Kidney glomerular epithelial cell (primary cell): ENCODE measurements at places on chromosomes 4 and X.

- peak; percentile 4 for DNase-seq
Observed at GRCh38 chrX:55135171-55135570, 46.4 kb downstream of the PAGE2 start.

DNA sequence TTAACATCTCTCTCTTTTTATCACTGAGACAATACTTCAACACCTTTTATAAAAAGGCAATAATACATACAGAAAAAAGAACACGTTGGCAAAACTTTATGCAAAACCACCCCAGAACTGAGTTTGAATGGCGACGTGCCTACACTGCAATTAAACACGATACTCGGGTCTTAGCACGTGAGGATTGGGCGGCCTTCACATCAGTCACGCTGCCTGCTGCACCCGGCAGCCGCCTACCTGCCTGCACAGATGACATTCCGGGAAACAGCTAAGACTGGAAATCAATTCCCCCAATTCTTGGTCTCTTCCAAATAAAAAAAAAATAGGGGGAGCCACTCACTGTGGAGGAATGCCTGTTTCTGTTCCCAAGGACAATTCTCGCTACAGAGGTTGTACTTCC is 68.2 kb downstream of the NYX start:
- DNase-seq = no peak

DNA sequence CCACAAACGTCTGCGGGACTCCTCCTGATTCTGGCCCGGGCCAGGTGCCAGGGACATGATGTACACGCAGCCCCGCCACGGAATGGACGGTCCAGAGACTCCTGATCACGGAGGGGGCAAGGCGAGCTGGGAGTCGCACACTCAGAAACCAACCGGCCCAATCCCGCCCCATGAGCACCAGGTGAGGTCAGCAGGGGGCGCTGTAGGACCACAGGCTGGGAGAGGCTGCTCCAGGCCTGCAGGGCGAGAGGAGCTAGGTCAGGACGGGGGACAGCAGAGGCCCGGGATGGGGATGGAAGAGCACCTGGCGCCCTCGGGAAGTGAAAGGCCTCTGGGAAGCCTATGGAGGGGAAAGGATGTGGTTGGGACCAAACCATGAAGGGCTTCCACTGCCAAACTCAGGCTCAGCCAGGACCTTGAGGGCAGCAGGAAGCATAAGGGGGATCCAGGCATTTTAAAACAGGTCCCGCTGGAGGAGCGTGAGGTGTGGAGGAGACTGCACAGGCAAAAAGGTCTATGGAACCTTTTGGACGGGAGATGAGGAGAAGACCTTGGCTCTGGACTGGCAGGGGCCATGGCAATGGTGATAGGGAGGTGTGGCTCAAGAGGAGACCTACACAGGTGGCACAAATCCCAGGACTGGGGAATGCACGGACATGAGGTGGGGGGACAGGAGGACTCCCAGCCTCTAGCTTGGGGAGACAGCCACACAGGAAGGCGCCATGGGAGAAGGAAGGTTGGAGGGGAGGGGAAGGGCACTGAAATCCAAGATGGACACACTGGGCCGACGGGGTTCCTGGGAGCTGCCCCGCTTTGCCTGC is 79.2 kb downstream of the MTMR1 start:
- peak; percentile 23 for DNase-seq

DNA sequence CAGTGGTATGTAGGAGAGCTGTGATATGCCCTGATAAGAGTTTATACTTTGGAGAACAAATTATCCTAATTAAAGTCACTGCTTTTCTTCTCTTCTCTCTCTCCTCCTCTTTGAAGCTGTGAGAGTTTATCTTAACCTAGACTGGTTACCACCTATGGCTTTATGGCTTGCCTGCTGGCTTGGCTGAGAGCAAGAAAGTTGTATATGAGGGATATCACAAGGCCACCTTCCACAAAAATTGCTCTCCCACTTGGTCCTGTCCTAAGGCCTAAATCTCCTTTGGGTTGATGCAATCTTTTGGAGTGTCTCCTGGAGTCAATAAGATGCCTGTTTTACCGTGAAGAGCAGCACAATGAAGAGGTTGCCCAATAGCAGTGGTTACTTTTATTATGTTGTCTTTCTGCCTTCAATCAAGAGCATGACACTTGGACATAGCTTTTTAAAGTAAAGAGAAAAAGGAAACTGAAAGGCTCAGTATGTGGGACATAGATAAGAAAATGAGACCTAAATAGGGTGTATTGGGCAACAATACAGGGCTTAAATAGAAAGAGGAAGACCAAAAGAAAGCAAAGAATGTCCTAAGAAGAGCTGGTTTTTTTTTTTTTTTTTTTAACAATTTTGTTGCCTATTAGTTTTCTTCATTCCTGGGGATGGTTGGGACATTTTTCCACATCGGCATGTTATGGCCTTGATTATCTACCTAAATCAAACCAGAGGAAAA is 9.2 kb downstream of the GUCY1A1 start:
- no peak for DNase-seq

DNA sequence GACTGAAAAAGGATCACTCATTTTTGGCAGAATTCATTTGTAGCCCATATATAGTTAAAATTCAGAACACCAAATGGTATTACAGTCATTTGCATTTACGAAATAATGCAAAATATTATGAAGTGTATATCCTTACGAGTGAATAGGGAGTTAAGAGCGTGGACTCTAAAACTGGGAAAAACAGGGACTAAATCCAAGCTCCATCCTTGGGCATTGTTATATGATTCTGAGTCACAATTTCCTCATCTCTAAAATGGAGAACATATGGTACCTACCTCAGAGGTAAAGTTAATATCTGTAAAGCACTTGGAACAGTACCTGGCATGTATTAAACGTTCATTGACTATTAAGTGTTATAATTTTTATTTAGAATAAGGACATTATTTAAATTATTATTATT is 106.3 kb downstream of the ZAR1 start:
- DNase-seq = no peak
